ENCODE measurements at places on chromosomes 1 and 21.

DNA sequence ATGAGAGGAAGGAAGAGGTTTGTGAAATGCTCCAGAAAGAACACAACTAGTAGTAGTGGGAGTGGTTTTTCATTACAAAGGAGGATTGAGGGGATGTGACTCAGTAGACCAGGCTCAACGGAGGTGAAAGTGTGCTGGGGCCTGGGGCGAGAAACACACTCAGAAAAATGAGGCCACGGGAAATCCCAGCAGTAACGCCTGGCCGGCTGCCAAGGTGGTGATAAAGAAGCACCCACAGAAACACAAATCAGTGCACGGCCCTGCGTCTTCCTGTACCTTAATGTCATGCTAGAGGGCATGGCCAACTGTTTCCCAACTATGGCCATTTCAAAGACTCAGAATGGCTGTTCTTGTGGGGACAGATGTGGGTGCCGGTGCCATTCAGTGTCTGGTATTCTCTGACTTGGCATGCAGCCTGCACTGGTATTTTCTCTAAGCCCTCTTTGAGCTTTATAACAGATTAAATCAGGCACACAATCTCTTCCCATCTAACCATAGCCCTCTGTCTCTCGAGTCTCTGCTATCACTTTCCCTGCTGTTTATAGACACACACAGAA, 38.2 kb downstream of the URB2 start:
- DNase-seq, result peak; percentile 40

GRCh38 chr1:45979778-45980176, 152.7 kb downstream of the PIK3R3 start:
- DNase-seq, result no peak

DNA sequence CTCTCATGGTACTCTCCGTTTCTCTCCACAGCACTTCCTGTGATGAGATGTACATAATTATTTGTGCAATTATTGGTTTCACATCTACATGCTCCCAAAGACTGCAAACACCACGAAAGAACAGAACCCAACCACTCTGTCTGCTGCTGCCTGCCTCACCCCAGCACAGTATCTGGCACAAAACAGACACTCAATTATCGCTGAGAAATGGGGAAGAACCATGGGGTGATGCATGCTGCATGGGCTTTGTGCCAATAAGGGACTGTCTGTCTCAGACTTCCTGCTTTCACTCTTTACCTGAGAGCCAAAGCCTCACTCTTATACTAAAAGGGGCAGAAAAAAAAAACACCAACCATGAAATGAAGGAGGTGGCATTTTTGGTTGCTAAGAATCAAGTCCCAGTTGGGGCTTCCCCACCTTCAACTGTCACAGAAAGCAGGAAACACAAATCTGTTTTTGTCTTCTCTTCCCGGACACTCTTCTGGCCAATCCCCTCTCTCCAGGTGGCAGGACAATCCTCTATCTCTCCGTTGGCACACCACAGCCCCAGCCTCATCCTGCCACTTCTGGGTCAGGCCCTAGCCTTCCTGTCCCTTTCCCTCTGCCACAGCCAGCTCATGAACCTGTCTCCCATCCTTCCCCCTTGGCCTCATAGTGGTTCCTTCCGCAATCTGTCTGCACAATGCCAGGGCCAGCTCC, 82.0 kb downstream of the TGFBR3 start:
- peak; percentile 63 for DNase-seq

- DNase-seq, result no peak
These were observed 4.9 kb downstream of the AHDC1 start for GRCh38 chr1:27598902-27599528.

DNA sequence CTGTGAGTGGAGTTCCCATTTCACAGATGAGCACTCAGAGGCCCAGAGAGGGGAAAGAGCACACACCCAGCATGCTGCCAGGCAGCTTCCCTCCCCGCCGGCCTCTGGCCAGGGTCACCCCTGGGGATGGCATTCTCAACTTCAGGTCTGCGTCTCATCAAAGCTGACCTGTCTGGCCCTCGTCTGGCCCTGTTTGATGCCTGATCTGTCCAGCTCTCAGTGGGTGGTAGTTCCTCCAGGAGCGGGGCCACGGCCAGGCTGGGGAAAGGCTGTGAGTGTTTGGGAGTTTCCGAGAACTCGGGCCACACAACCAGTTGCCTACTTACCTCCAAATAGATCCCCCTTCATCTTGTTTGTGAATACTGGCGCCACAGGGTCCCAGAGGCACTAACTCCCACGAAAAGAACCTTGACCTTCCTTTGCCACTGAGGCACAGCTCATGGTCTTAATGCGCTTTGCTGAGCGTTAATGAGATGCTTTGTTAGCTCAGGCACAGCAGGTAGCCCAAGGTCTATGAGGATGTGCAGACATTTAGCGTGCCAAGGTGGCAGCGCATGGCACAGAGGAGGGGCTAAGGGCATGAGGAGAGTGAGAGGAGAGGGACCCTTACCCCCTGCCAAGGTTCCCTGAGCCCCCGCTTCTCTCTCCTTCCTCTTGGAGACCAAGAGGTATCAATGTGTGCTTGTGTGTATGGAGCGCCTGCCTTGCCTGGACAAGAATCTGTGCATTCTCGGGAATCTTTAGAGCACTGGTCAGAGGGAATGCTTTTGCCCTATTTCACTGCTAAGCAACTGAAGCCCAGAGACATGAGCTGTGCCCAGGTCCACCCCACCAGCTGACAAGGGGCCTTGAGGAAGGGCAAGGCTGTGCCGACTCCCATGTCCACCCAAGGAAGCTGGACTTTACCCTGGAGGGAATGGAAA, 61.2 kb downstream of the DISP3 start:
- no peak for DNase-seq

DNA sequence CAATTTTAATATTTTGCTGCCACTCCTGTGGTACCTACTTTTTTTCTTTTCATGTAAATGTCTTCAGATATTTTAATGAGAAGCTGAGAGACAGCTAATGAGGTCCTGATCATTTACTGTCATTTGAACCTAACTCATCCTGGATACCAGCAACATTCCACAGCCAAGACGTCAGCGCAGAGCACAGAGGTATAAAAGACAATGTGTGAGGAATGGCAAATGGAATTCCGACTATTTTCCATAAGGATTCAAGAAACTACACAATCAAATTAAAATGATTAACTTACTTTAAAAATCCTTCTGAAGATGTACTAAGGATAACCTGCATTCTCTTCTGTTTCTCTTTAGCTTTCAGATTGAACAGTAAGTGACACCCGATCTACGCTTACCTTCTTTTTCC, 38.8 kb downstream of the HEATR1 start:
- no peak for DNase-seq

GRCh38 chr21:34962586-34963222, 86.4 kb downstream of the RUNX1 start:
- no peak for DNase-seq

- DNase-seq, result no peak
These were observed 21.9 kb downstream of the PIGK start for GRCh38 chr1:77197351-77197750.

DNA sequence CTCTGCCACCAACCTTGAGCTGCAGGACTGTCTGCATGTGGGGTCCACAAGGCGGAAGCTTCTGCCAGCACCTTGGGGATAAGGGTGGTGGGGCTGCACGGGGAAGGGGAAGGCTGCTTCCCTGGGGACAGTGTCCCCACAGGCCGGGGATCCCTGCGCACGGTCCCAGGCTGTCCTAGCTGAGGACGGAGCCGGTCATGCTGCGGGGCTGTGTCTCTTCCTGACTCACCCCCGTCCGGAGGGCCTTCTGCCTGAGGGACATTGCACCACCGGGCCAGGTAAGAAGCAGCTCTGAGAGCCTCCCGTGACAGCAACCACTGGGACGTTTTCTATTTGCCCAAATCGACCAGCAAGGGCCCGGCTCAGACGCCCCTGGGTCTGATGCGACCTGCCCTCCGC, 29.9 kb downstream of the KRTAP10-1 start:
- DNase-seq, result no peak

GRCh38 chr1:55412060-55412459, 196.9 kb upstream of the USP24 start:
- no peak for DNase-seq

- DNase-seq, result no peak
These were observed 306.2 kb downstream of the NFIA start for GRCh38 chr1:61388566-61388965.

GRCh38 chr21:41622831-41623548, 115.0 kb upstream of the TMPRSS2 start:
- no peak for DNase-seq

- DNase-seq, result no peak
These were observed at the start of gene C1QA for GRCh38 chr1:22636353-22636752. C1QA (plus strand) TSS chr1:22636628; CDS start chr1:22637617, 989 bp downstream.

GRCh38 chr1:90591970-90592356, 125.1 kb downstream of the BARHL2 start:
- no peak for DNase-seq

DNA sequence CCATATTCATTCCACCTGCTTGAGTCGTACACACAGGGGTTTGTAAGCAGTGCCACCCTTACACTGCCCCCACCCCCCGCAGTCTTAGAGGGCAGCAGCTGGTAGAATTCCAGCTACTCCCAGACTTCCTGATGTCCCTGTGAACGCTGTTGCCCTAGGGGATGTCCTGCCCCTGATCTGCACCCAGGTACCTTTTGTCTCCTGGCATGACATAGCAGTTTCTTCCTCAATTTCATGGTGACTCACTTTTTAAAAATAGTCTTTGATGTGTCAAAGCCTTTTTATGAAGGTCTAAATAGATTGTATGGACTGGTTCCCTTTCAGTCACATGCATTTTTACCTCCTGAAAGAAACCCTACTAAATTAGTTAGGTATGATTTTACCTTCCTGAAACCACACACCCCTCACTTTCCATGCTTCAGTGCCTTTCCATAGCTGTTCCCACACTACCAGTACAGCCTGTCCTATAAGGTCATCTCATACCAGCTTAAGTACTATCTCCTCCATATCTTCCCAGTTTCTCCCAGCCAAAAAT, 76.4 kb downstream of the ST3GAL3 start:
- no peak for DNase-seq

DNA sequence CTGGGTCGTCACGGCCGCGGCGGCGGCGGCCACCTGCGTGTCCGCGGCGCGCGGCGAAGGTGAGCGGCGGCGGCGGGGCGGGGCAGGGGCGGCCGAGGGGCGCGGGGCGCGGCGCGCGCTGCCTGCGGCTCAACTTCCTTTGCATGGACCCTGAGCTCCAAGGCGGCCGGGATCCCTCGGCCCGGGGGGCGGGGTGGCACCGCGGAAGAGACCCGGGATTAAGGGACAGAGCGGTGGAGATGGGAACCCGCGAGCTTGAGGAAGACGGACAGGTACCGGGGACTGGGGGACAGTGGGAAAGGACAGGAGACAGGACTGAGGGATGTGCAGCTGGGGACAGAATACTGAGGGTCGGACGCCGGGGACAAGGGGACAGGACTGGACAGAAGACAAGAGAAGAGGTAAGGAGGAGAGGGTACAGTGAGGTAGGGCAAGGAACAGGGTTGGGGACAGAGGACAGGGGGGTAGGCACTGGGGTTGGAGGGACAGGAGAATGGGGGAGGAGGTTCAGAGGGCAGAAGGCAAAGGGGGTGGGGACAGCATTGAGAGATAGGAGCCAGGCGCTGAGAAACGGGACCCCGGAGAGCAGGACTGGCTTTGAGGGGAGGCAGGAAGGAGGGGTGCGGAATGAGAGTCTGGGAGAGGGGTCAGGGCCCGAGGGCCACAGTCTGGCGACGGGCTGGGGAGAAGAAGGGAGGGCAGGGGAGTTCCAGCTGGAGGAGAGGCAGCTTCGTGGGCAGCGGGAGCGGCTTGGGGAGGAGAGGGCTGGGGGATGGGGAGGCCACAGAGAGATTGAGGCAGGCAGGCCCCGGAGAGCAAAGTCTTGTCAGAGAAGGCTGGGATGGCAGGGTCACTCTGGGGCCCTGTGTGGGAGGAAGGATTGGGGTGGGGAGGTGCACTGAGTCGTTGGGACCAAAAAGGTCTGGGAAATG, 648 bp downstream of the EPHA8 start:
- DNase-seq, result no peak

GRCh38 chr1:50264590-50264989, 155.9 kb downstream of the ELAVL4 start:
- no peak for DNase-seq

GRCh38 chr1:93938461-93939145, 29.4 kb upstream of the GCLM start:
- no peak for DNase-seq

GRCh38 chr21:37551331-37551992, 184.9 kb downstream of the DYRK1A start:
- no peak for DNase-seq

- no peak for DNase-seq
These were observed 23.3 kb downstream of the KIRREL1 start for GRCh38 chr1:158016651-158017335.

- DNase-seq, result no peak
These were observed 85.1 kb downstream of the NID1 start for GRCh38 chr1:235979716-235980333.

DNA sequence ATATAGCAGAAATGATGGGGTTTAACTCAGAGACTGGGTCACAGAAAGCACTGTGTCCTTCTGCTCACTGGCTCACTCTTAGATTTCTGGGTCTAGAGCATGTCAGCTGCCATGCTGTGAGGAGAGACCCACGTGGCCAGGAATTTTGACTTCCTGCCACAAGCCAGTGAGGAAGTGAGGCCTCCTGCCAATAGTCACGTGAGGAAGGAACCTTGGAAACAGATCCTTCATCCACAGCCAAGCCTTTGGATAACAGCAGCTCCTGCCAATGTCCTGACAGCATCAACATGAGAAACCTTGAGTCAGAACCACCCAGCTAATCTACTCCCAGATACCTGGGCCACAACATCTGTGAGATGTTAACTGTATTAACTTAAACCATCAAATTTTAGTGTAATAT, 114.5 kb upstream of the PLPPR5 start:
- DNase-seq, result no peak

DNA sequence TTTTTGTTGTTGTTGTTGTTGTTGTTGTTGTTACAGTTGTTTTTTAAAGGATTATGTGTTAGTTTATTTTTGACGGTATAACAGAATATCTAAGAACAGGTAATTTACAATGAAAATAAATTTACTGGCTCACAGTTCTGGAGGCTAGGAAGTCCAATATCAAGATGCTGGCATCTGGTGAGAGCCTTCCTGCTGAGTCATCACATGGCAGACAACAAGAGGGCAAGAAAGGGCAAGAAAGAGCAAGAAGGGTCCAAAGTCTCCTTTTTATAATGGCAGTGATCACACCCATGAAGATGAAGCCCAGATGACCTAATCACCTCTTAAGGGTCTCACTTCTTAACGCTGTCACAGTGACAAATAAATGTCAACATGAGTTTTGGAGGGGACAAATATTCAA, 142.1 kb downstream of the NEGR1 start:
- no peak for DNase-seq

All from T follicular helper cell (primary cell).